ENCODE measurements at places on chromosomes 3 and 15. TPM values are rescaled to one million over a fixed set of nuclear protein-coding genes. Genes with fewer than 3 reads are reported as not detected.

GRCh38 chr3:182889948-182890629 is 90.2 kb downstream of the DCUN1D1 start:
- DNase-seq: no peak

DNA sequence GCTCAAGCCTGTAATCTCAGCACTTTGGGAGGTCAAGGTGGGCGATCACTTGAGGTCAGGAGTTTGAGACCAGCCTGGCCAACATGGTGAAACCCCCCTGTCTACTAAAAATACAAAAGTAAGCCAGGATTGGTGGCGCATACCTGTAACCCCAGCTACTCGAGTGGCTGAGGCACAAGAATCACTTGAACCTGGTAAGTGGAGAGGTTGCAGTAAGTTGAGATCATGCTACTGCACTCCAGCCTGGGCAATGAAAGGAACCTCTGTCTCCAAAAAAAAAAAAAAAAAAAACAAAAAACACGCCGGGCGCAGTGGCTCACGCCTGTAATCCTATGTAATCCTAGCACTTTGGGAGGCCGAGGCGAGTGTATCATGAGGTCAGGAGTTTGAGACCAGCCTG is 18.9 kb upstream of the AP4E1 start:
- DNase-seq: no peak

The FAM43A gene
- total RNA-seq: 10.0 TPM

The EDC3 gene
- total RNA-seq: 41.8 TPM
